ENCODE measurements at places on chromosomes 11 and 22.

DNA sequence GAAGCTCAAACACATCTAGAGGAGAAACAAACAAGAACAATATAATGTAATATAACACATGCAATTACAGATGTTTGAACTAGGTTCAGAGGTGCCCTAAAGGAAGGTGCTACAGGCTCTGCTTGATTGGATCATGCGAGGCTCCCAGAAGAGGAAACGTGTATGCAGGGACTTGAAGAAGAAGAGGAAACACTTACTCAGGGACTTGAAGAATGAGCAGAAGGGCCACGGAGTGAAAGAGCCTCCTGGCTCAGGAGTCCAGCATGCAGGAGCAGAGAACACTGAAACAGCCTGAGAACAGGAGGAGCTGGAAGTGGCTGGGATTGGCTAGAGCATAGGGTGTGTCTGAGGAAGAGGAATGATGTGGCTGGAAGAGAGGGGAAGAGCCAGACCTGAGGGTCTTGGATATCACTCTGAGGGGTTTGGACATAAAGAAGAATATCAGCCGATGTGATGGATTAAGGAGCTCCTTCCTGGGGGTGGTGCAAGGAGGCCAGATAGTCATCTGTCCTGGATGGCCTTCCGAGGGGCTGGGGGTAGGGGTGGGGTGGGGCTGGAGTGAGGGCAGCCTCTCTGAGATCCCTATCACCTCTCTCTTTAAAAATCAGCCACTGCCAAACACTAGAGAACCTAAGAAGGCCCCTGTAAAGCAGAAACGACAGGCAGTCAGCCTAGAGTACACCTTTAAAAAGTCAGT is 16.8 kb downstream of the FZD4 start:
- no peak for DNase-seq

GRCh38 chr22:43428521-43428920 is 16.7 kb downstream of the MPPED1 start:
- DNase-seq = no peak

DNA sequence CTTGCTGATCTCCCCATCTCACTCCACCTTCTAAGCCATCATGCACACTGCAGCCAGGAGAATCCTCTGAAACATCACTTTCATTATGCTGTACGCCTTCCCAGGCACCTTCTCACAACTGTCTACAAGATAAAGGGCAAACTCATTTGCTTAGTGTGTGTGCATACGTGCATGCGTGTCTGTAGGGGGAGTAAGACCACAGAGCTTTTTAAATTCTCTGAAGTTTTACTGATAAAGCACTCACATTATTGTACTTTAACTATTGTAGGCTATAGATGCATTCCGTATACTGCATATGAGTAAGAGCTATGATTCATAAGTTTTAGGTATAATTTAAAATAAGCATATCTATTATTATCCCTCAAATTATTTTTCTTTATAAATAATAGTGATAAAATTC is 15.3 kb upstream of the ANKK1 start:
- DNase-seq = no peak

- DNase-seq = no peak
Measured at GRCh38 chr11:91263496-91264365, 960.9 kb upstream of the FAT3 start.

GRCh38 chr11:44608991-44609782 is 43.7 kb downstream of the CD82 start:
- no peak for DNase-seq

DNA sequence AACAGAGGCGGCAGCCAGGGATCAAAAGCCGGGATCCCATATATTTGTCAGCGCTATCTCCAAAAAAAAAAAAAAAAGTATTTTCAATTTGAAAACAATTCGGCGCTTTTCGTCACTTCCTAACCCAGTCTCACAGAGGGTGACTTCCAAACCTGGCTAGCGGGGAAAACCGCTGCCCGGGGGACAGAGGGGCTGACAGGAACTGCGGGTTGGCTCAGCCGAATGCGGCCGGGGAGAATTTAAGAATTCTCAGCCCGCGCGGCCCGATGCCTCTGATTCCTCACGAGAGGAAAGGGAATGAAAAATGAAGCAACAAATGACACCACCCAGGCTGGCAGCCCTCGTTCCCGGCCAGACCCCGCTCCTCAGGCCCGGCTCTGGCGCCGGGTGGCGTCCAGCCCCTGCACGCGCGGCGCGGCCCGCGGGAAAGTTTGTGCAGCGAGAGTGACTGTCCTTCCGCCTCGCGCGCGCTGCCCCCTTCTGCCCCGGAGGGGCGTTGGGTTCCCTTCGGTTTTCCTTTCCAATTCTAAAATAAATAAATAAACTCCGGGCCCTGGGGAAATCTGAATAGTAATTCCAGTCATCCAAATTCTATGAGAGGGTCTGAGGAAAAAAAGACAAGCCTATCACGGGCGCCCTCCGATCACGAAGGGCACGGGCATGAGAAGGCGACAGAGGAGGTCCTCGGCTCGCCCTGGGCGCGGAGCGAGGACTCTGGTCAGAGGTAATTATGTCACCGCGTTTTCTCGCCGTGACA is 4.8 kb upstream of the PAX6 start:
- DNase-seq = no peak

GRCh38 chr11:35852056-35852455 is 91.8 kb upstream of the LDLRAD3 start:
- DNase-seq = no peak

DNA sequence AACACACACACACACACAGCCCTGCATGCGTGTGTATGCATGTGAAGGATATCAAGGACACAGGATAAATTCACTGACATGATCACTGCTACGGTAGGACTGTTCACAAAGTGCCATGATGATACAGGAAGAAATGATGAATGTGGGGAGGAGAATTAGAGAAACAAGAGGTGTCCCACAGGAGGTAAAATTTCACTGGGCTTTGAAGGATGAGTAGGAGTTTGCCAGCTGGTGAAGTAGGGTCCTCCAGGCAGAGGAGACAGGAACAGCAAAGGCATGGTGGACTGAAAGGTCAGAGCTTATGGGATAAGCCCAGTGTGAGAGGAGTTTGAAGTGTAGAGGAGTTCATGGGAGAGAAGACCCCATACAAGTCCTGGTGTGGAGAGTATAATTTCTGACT is 18.6 kb downstream of the NECTIN1 start:
- DNase-seq = no peak

GRCh38 chr22:39379756-39380730 is 19.5 kb upstream of the TAB1 start:
- no peak for DNase-seq

- DNase-seq = no peak
Measured at GRCh38 chr11:47325271-47326041, 27.0 kb downstream of the MYBPC3 start.

GRCh38 chr11:111370902-111371578 is 8.0 kb downstream of the POU2AF1 start:
- DNase-seq = no peak

DNA sequence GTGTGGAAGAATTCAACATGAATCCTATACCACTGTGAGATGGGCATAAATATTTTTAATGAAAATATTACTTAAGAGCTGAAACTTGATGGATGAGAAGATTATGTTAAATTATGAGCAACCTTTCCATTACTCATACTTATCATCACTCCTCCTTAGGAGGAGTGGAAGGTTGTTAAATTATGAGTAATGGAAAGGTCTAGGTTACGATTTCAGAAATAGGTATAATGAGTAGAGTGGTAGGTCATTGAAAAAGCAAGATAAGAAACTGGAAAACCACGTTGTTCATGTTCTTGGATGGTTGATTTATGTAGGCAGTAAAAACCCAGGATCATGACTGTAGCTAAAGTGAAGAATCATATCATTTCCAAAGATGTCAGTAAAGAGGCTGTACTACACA is 973.2 kb upstream of the RAG2 start:
- no peak for DNase-seq

- DNase-seq = no peak
Measured at GRCh38 chr11:117019871-117020270, 78.4 kb downstream of the SIK3 start.

- no peak for DNase-seq
Measured at GRCh38 chr11:44570411-44571155, 5.1 kb downstream of the CD82 start.

All from anterior cingulate cortex (tissue), 58 donors.